ENCODE measurements at places on chromosomes 5 and 9. TPM values are rescaled to one million over a fixed set of nuclear protein-coding genes. Genes with fewer than 3 reads are reported as not detected.
A peak's percentile ranks its signal among the peaks of the same experiment; 100 is the strongest.

DNA sequence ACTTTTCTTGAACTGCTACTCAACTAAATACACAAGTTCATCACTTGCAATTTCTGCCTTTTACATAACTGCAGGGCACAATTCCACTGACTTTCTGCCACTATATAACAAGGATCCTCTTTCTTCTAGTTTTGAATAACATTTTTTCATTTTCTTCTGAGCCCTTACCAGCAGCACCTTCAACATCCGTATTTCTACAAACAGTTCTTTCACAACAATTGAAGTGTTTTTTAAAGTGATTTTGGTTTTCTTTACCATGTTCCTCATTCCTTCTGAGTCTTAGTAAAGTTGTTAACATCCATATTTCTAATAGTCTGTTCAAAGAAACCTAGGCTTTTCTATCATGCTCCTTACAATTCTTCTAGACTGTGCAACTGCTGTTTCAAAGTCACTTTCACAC is 127.2 kb upstream of the PITX1 start:
- no peak for DNase-seq

DNA sequence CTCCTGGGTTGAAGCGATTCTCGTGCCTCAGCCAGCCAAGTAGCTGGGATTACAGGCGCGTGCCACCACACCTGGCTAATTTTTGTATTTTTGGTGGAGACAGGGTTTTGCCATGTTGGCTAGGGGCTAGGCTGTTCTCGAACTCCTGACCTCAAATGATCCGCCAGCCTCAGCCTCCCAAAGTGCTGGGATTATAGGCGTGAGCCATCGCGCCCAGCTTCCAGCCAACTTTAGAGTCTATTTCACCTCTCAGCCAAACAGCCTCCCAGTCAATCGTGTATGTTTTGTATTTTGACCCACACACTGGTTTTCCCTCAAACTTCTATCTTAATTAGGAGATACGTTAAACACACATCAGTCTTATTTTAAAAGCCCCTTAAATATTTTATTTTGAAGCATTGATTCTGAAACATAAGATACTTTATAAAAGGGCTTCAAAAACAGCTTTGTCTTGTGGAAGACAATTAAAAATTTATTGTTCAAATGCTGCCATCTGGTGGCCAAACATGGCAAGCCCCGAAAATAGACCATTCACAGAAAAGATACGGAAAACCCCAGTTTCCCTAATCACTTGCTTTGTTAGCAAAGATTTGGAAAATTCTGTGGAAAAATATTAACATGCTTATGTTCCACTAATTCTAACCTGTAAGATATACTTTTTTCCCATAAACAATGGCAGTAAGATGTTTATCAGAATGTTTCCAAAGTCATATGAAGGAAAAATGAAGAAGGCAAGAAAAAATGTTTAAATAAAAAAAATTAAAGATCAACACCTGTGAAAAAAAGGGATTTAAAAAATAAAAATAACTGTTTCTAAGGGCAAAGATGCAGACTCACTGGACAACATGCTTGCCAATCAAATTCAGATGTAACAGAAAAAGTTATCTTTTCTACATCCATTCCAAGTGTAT is 33.1 kb downstream of the APTX start:
- peak; percentile 65 for DNase-seq

DNA sequence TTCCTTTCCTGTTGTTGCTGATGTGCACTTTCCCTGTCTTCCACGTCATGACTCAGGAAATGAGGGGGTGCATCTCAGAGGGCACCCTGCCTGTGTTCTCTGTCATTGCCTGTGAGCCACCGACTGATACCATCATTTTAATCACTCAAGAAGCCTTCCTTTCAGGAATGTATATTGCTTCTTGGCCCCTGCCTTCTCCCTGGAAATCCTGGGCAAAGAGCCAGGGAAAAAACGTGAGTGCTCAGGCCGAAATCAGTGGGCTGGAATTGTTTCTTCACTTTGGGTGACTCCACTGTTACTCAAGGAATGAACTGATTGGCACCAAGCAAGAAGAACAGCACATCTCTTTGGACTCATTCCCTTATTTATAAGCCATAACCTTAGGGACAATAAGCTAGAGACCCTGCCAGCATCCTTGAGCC is 126.1 kb downstream of the SNX18 start:
- DNase-seq = peak; percentile 79

GRCh38 chr9:3992924-3993323 is 306.9 kb downstream of the GLIS3 start:
- peak; percentile 49 for DNase-seq

- DNase-seq = no peak
Observed at GRCh38 chr5:61076626-61077025, 85.6 kb downstream of the SMIM15 start.

- DNase-seq = no peak
Observed at GRCh38 chr5:88952344-88952743, 69.4 kb upstream of the MEF2C start.

DNA sequence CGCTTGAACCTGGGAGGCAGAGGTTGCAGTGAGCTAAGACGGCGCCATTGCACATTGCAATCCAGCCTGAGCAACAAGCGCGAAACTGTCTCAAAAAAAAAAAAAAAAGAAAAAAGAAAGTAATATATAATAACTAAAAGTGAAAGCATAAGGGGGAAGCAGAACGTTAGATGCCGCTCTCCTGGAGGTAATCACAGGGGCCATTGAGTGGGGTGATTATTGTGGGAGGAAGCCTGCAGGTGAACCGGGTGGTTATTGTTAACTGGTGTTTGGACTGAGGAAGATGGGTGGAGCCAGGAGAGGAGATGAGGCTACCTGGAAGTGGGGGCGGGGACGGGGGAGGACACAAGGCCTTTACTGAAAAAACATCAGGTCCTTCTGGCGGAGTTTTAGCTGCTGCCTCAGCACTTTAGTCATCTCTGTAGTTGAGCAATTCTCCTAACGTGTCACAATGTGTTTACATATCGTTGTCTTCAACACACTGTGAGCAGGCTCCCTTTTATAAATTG is 5.3 kb upstream of the TJP2 start:
- DNase-seq = peak; percentile 53

GRCh38 chr9:129174724-129175514 is 3.1 kb downstream of the IER5L start:
- peak; percentile 96 for DNase-seq

DNA sequence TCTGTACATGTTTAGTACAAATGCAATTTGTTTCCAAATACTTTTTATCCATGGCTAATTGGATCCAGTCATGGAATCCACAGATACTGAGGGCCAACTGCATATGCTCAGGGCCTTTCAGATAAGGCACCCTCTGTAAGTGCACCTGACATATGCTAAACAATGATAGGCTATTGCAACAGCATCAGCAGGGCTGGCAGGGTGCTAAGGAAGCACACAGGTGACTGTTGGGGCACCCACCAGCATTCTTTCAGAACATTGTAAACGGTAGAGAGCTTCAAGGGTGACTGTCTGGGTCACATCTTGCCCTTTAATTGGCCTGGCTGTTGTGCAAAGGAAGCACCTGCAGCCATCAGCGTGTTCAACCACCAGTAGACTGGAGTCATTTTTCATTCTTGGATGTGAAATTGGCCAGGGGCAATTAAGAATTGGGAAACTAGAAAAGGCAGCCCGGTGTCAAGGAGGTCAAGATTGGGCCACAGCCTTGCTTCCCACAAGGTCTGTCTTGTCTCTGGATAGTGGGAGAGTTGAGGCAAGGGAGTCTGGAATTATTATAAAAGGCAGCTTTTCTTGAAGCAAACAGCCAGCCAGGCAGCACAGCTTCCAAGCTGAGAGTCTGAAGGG is 129.3 kb upstream of the RAI14 start:
- DNase-seq = no peak

DNA sequence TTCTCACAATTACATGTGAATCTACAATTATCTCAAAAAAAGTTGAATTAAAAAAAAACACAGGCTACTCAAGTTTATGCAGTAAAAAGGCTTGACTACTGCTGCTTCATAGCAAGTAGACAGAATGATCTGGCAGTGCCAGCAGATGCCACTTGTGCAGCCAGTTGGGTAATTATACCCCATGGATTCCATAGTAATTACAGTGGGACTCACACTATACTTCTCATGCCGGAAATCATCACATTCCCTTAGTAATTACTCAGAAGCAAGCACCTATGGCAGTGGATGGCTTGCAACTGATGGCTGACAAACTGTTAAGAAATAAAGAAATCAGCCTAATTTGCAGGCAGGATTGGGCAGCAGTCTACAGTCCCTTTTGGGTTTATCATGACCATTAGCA is 463.2 kb upstream of the KLF4 start:
- DNase-seq = no peak

DNA sequence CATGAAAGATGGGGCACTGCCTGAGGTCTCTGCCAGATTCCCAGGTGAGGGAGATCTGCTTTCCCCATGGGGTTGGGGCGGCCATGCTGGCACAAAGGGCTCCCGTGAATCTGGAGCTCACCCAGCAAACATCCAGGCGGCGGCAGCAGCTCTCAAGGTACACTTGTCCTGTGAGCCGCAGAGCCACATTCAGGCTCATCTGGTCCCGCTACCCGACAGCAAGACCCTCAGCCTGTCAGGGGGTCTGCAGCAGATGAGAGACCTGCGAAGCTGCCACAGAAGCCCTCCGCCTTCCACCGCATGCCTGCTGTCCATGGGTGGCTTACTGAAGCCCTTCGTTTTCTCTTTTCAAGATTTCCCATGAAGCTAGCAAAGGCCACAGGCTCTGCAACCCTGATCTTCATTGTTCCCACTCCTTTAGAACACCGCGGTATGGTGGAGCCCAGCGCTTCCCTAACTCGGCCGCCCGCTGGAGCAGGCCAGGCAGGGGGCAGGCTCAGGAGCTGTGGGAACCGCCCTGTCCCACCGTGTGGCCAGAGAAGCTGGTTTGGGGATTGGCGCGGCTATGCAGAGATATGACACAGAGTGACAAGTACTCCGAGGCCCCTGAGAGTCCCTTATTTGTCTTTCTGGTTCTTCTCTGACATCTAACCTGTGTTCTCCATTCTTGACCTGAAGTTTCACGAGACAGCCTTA is 8.8 kb downstream of the LRRC14B start:
- DNase-seq = no peak

DNA sequence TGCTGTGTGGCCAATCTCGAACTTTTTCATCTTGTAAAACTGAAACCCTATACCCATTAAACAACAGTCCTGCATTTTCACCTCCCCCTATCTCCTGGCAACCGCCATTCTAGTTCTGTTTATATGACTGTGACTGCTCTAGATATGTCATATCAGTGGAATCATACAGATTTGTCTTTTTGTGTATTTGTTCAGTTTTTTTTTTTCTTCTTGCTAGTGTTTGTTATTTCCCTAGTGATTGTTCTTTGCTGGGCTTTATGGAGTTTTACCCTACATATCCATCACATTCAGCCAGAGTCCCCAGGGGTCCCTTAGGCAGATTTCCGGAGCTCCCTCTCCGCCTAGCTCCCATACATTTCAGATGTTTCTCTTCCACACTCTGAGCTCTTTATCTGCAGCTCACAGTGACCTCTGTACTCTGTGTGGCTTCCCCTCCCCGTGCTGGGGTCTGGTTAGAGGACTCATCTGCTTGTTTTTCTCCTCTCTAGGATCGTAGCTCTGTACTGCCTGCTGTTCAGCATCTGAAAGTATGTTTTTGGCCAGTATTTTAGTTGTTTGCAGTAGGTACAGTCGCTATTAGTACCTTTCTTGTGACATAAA is 25.1 kb upstream of the CARTPT start:
- peak; percentile 22 for DNase-seq

GRCh38 chr5:168951356-168951755 is 349.6 kb downstream of the SLIT3 start:
- peak; percentile 81 for DNase-seq

Gene NRARP
- 5.2 TPM for total RNA-seq

Gene RANBP3L
- total RNA-seq = 2.3 TPM

Gene IL33
- total RNA-seq = 154 TPM

Gene LTC4S
- 25.3 TPM for total RNA-seq

Gene SPINK6
- not detected for total RNA-seq

Gene PCDHGA2
- 5.5 TPM for total RNA-seq

Gene DUSP1
- 377 TPM for total RNA-seq

All from lung (tissue), 17 donors.